ENCODE measurements at places on chromosomes 5 and 9.

- DNase-seq, result no peak
Observed at GRCh38 chr9:135410831-135411473, 68.6 kb upstream of the PPP1R26 start.

GRCh38 chr5:115262011-115262320 is 711 bp downstream of the PGGT1B start:
- no peak for DNase-seq

DNA sequence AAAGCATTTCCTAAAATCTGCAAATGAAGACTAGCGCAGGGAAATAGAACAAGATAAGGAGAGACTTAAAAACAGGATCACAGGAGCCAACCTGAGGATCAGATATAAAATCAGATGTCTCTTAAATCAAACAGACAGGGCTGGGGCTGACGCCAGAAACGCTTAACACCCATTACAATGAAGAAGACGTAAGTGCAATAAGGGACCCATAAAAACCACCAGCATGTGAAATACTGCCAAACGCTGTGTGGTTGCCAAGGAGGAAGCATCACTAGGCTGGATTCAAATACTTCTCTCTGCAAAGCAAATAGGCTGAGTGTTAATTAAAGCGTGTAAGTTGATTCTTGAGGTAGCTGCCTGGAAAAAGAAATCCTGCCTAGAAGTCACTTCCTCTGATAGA is 74.4 kb upstream of the ATP10B start:
- DNase-seq, result no peak

- no peak for DNase-seq
Observed at GRCh38 chr5:39473156-39473775, 48.5 kb upstream of the DAB2 start.

DNA sequence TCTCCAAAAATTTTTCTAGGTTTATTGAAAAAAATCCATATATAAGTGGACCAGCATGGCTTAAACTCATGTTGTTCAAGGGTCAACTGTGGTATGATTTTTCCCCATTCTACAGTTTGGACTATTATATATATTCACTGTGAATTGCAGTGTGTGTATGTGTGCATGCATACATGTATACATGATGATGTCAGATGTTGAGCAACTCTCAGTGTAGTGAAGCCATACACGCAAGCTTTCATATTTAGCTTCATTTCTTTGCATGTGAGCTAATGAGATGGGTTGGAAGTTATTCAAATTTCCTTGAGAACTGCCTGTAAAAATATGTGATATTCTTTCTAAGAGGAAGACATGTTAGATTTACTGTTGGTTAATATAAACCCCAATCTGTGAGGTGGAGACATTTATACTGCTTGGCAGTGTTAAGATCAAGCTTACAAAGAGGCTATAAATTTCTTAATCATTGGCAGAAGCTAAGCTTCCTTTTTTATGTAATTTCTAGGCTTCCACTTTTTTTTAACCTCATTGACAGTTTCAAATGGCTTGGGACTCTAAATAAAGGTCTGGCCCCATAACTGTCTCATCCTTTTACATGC is 134.8 kb downstream of the GABRG2 start:
- no peak for DNase-seq

- no peak for DNase-seq
Observed at GRCh38 chr5:132027027-132027426, 15.6 kb upstream of the ACSL6 start.

GRCh38 chr5:60395712-60396329 is 304.1 kb downstream of the DEPDC1B start:
- no peak for DNase-seq

Data from H54 (cell line).